Esophagus mucosa (tissue), 1 donor: ENCODE measurements at places on chromosomes 4 and X.

GRCh38 chrX:132180929-132181328 is 38.3 kb downstream of the RAP2C start:
- ATAC-seq = no peak

GRCh38 chr4:81427344-81427821 is 44.3 kb downstream of the RASGEF1B start:
- ATAC-seq = no peak

- ATAC-seq = no peak
Measured at GRCh38 chr4:38309471-38309870, 349.3 kb downstream of the PTTG2 start.

GRCh38 chr4:139816856-139817255 is 151.2 kb downstream of the MGST2 start:
- ATAC-seq = peak; percentile 15

DNA sequence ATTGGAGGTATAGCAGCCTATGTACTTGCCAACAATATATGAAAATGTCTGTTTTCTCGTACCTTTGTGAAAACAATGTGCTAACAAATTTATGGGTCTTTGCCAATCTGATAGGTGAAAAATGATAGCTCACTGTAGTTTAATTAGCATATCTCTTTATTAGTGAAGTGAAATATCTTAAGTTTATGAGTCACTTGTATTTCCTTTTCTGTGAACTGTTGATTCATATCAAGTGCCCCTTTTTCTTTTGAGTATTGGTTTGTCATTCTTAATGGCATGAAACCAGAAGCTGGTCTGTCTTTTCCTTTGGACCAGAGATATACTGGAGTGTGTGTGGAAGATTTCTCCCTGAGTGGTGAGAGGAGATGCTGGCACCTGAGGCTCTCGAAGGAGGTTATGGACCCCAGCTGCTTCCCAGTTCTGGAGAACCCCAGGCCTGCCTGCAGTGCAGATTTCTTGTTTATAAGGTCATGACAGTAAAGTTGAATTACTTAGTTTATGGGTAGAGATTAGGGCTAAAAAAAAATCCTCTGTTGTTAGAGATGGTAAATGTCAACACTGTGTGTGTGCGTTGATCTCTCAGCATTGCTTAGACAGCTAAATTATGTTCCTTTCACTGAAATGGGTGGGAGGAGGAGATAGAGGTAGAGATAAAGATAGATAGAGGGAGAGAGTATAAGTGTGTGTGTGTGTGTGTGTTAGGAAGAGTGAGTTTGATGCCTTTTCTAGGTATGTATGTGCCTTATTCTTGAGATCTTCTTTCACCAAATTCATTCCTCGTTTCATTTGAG is 89.9 kb downstream of the REPS2 start:
- no peak for ATAC-seq

DNA sequence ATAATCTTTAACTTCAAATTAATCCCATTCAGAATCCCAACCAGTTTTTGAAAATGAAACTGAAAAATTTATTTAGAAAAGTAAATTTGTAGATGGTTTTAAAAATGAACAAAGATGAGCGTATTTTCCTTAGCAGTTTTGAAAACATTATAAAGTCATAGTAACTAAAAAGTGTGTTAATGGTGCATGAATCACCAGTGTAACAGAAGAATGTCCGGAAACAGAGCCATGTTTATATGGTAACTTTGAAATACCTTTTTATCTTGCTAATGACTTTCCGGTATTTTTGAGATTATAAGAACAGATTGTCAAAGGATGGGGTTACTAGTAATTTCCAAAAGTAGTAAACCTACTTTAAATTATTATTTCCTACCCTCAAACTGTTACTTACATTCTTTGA is 145.9 kb downstream of the IRS4 start:
- ATAC-seq = no peak

DNA sequence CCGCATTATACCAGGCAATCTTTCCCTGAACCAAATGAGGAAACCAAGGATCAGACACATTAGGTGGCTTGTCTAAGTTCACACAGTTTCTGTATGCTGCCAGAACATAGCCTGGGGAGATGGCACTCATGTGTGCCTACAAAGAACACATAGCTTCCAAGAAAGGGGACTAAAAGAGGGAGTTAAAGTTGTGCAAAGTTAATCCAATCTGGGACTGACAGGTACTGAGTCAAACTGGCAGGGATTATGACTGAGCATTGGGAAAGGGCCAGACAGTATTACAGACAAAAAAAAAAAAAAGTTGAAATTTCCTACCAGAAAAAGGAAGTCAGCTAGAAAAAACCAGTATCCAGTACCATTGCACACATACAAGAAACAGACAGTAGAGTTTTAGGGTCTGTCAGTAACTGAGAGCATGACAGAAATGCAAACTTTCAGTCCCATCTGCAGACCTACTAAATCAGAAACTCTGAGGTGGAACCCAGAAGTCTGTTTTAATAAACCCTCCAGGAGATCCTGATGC is 37.2 kb downstream of the ADAMTS3 start:
- peak; percentile 75 for ATAC-seq

DNA sequence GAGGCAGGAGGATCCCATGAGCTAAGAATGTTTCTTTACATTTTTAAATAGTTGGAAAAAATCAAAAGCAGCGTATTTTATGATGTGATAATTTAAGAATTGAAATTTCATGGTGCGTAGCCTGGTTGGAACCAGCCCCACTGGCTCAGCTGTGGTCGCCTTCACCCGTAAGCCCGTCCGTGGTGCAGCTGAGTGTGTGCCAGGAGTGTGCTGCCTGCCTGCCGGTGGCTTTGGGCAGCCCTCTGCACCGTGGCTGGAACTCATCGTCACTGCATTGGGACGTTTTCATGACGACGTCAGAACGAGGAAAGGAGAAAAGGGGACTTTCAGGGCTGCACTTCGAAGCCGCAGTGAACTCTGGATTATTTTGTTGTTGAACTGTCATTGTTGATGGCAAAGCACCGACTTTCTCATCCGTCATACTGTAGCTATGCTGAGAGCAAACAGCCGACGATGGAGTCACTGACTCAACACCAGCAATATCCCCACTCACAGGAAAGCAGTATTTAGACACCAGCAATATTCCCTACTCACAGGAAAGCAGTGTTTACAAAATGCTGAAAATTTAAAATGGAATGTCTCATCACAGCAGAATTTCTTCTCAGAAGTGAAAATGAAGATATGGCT is 35.1 kb downstream of the PCGF3 start:
- ATAC-seq = no peak

- no peak for ATAC-seq
Measured at GRCh38 chr4:145075742-145076468, 22.1 kb downstream of the ANAPC10 start.

- no peak for ATAC-seq
Measured at GRCh38 chr4:33772582-33772981, 2471.7 kb downstream of the ARAP2 start.

- no peak for ATAC-seq
Measured at GRCh38 chr4:73258436-73258685, 237 bp downstream of the ANKRD17 start.

DNA sequence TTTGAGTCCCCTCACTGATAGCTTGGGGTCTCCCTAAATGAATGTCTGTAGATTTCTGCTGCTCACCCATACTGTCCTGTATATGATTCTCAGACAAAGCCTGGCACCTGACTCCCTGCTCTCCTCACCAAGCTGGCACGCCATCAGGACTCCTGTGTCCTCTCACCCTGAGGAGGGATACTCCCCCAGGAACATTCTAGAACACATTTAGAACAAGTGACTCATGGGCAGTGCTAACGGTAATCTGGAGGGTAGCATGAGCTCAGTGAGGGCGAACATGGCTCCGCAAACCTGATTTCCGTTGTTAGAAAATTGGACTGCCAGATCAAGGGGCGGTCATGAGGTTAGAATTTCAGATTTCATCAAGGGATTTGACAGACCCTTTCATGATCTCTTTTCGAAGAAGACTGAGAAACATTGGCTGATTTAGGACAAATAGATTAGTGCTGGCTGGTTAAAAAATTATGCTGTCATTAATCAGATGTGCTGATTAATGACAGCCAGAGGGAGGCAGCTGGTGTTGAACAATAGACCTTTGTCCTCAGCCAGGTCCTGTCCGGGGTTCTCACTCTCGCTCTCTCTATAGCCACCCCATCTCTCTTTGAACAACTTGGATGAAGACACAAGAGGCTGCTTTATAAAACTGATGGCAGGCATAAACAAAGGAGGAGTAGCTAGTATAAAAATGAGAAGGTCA is 244.3 kb downstream of the PTTG2 start:
- no peak for ATAC-seq

GRCh38 chrX:153321381-153322124 is at the start of gene PNMA6F:
PNMA6F (minus strand) TSS chrX:153321767; CDS start chrX:153320674, 1,093 bp downstream.
- no peak for ATAC-seq

- no peak for ATAC-seq
Measured at GRCh38 chr4:24169956-24170355, 280.1 kb upstream of the PPARGC1A start.

DNA sequence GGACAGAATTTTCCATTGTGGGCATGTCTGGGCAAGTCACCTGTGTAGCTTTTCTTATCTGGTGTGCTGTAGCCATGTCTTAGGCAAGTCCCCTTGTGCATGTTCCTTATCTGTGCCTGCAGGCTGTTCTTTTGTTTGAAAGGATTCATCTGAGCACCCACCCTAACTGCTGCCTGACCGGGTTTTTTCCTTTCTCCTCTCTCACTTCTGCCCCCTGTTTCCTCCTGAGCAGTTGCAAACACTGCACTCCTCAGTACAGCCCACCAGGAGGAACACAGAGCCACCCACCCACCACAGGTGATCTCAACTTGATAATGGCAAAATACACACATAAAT is 29.2 kb upstream of the IL9R start:
- no peak for ATAC-seq

GRCh38 chrX:30302956-30303355 is 6.2 kb downstream of the NR0B1 start:
- ATAC-seq = no peak

DNA sequence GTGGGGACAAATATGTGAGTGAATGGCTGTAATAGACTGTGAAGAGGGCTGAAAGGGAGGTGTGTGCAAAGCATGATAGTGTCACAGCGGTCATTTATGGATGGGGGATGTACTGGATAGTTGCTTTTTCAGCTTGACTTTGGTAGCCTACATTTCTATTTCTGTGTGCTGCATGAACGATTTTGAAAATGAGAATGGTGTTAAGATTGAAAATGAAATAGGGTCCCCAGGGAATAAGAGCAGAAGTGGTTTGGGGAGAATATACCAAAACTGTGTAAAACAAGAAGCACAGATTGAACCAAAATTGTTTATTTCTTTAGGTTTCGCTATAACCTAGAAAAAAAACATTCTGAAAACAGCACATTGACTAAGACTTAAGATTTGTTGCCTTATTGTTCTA is 58.8 kb upstream of the CLNK start:
- ATAC-seq = no peak

DNA sequence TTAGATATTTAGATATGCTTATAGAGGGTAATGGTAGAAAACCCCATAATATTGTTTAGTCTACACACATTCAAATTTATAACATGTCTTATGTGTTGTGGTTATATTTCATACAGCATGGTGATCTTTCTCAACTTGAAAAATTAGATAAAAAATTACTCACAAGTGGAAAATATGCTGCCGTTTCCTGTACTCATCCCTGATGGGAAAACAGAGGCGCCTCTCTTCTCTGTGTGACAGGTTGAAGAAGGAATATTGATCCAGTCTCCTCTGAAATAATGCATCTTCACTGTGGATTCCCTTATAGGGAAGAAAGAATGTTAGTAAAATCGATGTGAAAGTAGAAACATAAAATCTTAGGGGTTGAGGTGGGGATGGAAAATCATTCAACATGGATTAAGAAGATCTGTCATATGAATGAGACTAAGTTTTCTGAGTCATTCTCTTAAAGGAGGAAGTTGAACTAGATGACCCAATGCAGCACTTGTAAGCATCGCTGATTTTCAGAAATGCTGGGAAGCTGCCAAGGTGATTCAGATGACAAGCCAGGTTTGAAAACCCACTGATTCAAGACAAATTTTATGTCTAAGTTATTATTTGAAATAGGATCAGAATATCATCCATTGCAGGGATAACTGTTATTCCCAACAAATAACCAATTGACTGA is 70.7 kb downstream of the ANKRD50 start:
- peak; percentile 77 for ATAC-seq

DNA sequence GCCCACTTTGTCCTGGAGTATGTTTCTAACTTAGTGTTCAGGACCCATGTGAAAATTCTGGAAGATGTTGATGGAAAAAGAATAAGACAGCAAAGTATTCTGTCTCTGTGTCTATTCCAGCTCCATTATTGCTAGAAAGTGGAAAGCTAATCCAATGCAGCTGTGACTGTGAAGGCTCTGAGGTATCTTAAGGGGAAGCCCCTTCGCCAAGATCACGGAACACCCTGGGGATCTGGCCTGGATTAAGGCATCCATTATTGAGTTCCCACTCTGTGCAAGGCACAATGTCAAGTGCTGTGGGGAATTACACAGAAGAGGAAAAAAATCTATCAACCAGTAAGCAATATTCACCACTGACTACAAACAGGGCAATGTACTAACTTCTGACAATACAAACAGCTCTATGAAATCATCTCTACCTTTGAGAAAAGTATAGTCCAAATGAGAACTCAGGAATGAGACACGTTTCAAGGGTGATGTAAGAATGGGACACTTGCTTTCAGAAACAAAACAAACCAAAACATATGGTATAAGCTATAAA is 222.1 kb downstream of the LDB2 start:
- no peak for ATAC-seq

DNA sequence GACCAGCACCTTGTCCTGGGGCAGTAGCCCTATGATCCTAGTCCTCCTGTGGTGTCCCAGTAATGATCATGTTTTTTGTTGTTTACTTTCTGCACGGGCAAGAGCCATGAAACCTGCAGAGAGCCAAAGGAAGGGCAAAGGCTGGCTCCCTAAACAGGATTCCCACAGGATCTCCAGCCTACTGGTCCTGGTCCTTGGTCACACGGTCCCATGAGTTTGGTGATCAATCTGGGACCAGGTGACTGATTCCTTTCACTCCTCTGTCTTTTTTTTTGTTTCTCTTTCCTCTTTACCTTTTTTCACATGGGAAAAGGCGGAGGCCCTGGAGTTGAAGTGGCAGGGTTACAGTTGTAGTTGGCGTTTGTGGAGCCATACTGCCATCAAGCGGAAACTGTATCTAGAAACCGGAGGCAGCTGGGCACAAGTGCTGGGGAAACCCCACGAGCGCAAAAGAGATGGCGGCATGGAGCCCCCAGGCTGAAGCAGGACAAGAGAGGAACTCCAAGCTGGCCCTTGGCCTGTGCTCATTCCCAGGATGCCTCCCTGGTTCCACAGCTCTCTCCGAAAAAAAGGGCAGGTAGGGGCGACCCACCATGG is 34.6 kb downstream of the NBDY start:
- peak; percentile 41 for ATAC-seq

- peak; percentile 77 for ATAC-seq
Measured at GRCh38 chrX:136162827-136163570, 15.7 kb downstream of the FHL1 start.

DNA sequence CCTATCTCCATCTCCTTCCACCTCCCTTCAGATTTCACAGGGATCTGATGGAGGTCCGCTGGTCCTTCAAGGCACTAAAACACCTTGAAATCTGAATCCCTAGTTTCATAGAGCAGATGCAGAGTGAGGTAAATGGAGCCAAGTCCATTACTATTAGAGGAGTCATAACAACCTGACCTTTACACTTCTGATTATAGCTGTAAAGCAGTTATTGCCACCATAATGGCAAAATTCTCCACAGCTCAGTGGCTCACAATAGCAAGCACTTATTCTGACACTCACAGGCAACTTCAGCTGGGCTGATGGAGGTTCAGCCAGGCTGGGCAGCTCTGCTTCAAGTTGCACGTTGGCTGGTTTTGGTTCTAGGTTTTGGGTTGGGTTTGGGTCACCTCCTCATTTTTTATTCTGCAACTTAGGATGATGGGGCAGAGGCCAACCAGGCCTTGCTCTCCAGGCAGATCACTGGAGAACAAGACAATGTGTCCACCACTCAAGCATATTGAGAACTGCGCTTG is 51.4 kb upstream of the LRAT start:
- no peak for ATAC-seq
